Stimulated activated CD4-positive, alpha-beta T cell treated with anti-CD3 and anti-CD28 coated beads, Interleukin-1b, Interleukin-23, amount 100 ng/mL, for 1 hour (primary cell): ENCODE measurements at places on chromosomes 7 and 10.

DNA sequence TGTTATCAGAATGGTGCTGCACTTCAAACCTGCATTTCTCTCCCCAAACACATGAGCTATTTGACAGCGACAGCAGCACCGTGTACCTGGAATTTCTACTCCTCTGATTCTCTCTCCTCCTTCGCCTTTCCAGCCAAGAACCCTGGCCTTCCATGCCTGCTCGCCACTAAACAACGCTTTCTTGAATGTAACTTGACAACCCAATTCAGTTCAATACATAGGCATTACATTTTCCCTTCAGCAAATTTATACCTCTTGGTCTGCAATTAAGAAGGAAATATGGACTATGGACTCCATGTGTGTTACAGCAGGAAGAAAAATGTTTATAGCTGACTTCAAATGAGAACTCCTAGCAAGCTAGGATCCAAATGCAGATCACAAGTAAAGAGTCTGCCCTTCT, 162.6 kb upstream of the AUTS2 start:
- DNase-seq, result no peak

- DNase-seq, result peak; percentile 17
Measured at GRCh38 chr7:148883266-148884048, 634 bp downstream of the EZH2 start.

GRCh38 chr10:27680691-27681605, 64.7 kb downstream of the MKX start:
- DNase-seq, result no peak

DNA sequence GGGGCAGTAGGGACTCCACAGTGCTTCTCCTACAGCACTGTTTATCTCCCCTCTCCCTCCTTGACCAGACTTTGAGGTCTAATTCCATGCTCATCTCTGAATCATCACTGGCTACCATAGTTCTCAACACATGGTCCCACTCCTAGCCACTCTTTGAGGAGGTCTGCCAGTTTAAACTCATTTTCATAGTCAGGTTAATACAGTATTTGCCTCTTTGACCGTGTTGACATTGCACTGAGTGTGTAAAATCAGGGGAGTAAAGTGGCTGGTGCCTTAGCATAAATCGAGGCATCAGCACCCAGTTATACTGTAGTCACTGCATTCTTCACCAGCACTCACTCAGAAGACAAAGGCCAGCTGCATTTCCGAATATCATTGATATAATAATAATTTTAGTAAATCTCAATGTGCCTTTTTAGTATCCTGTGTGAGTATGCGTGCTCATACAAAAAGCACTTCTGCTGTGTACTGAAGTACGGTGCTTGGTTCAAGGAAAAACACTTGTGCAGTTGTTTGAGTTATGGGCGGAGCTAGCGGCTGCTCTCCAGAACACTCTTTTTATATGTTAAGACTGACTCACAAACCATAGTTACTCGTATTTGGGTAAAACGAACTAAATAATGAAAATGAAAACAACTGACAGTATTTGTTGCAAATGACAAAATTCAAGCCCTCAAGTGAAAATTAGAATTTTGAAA, 89.7 kb downstream of the GALNT11 start:
- DNase-seq, result no peak

DNA sequence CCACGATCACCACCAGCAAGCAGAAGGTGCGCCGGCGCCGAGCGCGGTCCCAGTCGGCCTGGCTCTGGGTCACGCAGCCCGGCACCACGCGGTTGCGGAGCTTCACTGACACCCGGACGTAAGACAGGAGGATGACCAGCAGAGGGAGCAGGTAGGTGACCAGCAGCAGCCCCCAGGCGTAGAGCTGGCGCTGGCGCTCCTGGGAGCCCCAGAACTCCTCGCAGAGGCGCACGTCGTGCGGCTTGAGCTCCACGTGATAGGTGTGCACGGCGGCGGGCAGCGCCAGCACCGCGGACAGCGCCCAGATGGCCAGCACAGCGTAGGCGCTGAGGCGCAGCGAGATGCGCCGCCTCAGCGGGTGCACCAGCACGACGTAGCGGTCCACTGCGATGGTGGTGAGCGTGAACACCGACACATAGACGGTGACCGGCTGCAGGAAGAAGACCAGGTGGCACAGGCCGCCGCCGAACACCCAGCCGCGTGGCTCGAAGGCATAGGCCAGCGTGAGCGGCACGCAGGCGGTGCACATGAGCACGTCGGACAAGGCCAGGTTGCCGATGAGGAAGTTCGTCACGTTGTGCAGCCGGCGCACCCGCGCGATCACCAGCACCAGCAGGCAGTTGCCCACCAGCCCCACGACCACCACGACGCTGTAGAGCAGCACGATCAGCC, 920 bp downstream of the PRLHR start:
- DNase-seq, result no peak

- DNase-seq, result no peak
Measured at GRCh38 chr7:80379034-80379982, 132.6 kb downstream of the GNAT3 start.

DNA sequence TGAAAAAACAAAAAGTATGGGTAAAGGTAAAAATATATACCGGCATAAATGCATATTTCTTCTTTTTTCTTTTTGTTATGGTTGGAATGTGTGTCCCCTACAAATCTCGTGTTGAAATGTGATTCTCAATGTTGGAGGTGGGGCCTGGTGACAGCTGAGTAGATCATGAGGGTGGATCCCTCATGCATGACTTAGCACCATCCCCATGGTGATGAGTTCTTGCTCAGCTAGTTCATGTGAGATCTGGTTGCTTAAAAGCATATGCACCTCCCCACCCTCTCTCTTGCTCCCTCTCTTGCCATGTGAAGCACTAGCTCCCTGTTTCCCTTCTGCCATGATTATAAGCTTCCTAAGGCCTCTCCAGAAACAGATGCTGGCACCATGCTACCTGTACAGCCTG, 93.3 kb downstream of the HYCC1 start:
- no peak for DNase-seq

GRCh38 chr7:34042406-34042805, 137.1 kb downstream of the BMPER start:
- no peak for DNase-seq

DNA sequence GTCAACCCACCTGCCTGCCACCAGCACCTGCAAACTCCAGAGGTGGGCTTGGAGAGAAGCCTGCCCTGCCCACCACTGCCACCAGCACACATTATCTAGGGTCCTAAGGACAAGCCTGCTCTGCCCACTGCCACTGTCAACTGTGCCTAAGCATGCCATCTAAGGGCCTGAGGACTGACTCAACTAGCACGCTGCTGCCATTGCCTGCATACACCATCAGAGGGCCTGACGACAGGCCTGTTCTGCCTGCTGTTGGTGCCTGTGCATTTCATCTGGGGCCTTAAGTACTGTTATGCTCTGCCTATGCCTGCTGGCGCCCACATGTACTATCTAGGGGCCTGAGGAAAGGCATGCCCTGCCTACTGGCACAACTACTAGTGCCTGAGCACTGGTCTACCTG, 27.0 kb upstream of the LRRD1 start:
- no peak for DNase-seq

DNA sequence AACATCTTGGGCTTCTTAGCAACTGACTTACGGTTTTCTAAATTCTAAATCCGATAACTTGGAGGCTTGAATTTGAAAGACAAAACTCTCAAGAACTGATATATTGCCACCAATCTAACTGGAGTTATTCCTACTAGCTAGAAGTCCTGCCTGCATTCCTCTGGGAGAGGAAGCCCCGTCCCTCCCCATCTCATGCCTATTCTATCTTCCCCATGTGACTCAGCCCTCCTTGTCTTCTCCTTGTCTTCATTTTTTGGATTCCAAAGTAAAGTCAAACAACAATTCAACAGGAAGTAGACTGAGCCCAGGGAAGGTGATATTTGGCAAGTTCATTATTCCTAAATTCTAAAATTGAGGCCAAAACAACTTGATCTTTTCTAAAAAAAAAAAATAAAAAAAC, 587.7 kb downstream of the KCNMA1 start:
- no peak for DNase-seq

DNA sequence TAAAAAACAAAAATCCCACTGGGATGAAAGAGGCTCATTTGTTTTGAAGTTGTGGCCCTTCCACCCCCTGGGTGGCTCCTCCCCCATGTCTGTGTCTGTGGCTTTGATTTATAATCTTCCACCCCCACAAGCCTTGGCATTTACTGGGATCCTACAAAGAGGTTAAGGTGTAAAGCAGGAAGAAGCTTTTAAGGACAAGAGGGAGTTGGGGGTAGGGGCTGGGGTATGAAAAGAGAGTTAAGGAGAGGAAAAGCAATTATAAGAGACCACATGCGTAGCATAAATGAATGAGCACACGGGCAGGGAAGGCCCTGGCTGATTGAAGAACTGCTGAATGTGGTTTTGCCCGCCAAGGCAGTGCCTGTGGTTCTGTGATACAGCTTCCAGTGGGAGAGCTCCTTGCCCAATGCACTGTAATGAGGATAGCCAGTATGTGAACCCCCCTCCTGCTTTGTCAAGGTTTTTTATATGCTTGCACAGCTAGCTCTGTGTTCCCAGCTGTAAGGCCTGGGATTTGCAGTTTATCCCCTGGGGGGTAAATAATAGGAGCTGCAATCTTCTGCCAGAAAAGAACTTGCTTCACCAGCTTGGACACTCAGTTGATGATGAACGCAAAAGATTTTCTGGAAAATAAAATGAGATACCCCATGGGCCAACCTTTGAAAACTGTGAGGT, 34.7 kb upstream of the KMT2E start:
- no peak for DNase-seq

GRCh38 chr7:55441774-55442522, 76.8 kb downstream of the LANCL2 start:
- DNase-seq, result no peak

GRCh38 chr7:88881136-88881535, 85.6 kb upstream of the TEX47 start:
- no peak for DNase-seq

- DNase-seq, result no peak
Measured at GRCh38 chr7:17046666-17047065, 164.9 kb upstream of the AGR3 start.

DNA sequence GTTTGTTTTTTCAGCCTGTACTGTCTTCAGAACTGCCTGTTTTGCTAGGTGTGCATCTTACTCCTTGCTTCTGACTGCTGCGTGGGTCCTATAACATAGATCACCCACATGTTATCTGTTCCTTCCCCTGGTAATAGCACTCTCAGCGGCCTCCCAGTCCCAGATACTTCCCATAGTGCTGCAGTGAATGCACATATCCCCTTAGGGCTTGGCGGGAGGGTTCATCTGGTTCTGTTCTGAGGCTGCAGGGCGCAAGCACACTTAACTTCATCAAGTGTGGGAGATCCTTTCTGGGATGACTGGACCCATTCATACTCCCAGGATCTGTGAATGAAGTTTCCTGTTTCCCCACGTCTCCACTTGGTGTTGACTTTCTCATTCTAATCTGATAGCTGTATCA, 90.7 kb downstream of the CELF2 start:
- DNase-seq, result no peak

- DNase-seq, result no peak
Measured at GRCh38 chr10:24762161-24762924, 38.7 kb upstream of the ARHGAP21 start.

- DNase-seq, result no peak
Measured at GRCh38 chr7:2175091-2175490, 57.7 kb downstream of the MAD1L1 start.

DNA sequence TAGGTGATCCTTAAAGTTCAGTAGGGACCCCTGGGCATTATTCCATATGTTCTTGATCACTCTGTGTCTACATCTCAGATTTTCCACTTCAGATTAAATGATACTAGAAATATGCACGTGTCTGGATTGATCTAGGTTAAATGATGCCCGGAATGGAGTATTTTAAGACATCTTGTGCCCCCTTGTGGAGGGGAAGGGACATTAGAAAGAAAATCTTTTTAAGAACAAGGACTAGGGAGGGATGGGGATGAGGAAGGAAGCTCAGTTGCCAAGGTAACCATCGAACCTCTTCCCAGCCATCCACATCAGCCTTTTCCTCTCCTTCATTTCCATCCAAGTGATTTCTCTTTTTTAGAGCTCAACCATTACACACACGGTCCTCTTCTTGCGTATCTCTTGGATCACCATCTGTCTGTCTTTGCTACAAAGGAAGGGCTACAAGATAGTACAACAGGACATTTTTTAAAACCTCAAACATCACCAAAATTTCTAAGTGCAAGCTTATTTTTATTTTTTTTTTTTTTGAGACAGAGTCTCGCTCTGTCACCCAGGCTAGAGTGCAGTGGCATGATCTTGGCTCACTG, 40.5 kb downstream of the PRSS2 start:
- no peak for DNase-seq

- no peak for DNase-seq
Measured at GRCh38 chr10:37680716-37681616, 176.4 kb downstream of the ZNF248 start.

DNA sequence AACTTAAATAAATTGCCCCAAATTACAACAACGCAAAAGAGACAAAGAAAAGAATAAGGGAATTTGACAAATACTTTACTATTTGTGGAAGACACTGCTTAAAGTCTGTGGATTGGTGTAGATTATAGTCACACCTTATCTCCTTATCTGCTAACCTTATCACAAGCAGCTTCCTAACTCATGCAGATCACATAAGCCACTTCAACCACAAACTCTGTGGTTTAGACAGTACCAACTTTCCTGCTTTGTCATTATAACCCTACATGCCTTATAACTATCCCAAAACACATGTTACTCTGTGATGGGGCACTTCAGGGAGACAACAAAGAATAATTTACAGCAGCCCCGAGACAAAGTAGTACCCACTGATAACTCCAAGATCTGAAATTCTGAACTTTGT, 41.5 kb upstream of the PPP3CB start:
- DNase-seq, result no peak

- DNase-seq, result no peak
Measured at GRCh38 chr10:63137306-63137705, 4.2 kb downstream of the NRBF2 start.

GRCh38 chr7:99794585-99795502, 10.9 kb upstream of the CYP3A4 start:
- no peak for DNase-seq

DNA sequence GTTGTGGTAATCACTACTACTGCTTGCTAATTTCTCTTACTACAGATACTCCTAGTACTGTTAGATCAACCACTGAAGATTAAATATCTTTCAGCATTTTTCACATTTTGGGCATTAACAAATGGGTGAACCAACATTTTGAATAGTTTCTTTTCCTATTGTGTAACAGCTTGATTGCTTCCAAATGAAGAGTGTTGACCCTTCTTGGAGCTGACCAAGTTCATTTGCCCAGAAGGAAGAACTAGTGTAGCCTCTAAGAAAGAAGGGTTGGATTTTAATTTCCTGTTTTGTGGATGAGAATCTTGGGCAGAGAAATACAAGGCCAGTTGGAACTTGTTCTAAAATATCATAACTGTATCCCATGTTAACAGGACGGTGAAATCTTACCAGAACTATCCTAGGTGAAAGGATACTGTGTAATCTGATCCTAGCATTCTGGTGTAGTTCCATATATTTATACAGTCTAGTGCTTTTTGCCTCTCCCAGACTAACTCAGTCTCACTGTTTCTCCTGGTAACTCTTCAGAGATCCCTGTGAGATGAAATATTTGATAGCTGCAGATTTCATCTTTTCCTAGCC, 37.3 kb downstream of the SND1 start:
- DNase-seq, result no peak
